NCI-H510A (cell line): ENCODE measurements at places on chromosomes 12 and 14.
A peak's percentile ranks its signal among the peaks of the same experiment; 100 is the strongest.

DNA sequence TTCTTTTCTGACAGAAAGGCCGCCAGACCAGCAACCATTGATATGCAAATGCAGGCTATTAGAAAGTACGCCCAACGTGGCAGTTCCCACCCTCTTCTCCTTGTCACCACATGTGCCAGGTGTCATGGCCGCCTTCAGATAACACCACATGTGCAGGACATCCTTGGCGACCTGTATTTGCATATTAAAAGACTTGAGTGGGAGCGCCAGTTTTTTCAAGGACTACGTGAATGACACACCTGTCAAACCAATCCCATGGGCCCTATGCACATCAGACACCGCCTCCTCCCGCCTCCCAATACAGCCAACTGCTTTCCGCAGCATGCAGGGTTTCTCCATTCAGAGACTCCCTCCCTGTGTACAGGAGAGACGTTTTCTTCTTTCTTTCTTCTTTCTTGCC is 318.6 kb upstream of the FAR2 start:
- DNase-seq: no peak

- DNase-seq: peak; percentile 46
Measured at GRCh38 chr12:95208678-95209077, 8.6 kb downstream of the FGD6 start.

- DNase-seq: no peak
Measured at GRCh38 chr14:40581264-40581663, 1025.4 kb upstream of the LRFN5 start.

GRCh38 chr12:14976658-14977057 is 3.8 kb downstream of the PDE6H start:
- no peak for DNase-seq

DNA sequence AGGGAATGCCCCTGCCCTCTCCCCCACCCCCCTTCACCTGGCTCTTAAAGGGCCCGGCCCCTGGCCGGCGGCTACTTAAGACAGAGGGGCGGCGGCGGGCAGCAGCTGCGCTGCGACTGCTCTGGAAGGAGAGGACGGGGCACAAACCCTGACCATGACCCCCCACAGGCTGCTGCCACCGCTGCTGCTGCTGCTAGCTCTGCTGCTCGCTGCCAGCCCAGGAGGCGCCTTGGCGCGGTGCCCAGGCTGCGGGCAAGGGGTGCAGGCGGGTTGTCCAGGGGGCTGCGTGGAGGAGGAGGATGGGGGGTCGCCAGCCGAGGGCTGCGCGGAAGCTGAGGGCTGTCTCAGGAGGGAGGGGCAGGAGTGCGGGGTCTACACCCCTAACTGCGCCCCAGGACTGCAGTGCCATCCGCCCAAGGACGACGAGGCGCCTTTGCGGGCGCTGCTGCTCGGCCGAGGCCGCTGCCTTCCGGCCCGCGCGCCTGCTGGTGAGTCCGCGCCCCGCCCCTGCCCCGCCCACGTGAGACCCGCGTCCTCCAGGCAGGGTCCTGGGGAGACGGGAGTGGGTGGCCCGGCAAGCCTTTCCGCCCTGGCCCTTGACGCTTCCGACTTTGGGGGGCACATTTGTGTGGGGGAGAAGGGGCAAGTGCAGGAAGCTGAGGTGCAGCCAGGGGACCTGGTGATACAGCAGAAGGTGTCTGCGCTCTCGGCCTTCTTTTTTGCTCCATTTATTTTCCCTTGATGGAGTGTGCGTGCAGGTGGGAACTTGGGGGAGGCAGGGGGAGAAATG is at the start of gene IGFBP6:
Gene IGFBP6, plus strand, starts transcription at position 104 of the 790 bp plus-strand sequence. Its CDS starts 51 bp downstream, at position 155.
- DNase-seq: peak; percentile 60

DNA sequence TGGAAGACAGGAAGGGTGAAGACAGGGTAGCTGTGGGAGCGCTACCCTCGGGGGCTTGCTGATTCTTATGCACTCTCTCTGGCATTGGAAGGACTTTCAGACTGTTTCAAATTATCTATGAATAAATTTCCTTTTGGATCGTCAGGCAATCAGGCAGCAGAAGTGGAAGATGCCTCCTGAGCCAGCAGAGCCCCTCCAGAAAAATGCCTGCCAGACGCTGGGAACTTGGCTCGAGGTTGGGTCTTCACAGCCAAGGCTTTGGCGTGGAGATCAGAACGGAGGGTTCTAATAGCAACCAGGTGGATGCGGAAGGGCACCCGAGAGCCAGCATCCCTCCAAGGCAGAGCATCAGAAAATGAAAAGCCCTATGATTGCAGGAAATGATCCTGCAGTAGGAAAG is 119.2 kb upstream of the RFLNA start:
- DNase-seq: no peak

- peak; percentile 63 for DNase-seq
Measured at GRCh38 chr14:96100161-96101064, 61.3 kb downstream of the C14orf132 start.

DNA sequence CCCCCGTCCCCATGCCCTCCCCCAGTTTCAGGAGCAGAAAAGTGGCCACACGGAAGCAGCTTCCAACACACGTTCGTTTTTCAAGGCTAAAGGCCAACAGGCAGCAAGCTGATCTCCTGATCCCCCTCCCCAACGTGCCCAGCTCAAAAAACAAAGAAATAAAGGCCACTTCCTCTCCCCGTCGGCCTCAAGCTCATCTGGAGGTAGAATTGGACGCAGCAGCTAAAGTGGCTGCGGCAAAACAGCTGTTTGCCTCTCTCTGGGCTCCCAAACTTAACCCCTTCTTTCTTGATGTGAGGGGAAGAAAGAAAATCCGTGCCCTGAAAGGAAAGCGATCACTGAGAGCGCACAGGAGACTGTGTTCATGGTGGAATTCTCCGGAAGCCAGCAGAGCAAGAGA is 66.3 kb downstream of the SCARB1 start:
- no peak for DNase-seq

DNA sequence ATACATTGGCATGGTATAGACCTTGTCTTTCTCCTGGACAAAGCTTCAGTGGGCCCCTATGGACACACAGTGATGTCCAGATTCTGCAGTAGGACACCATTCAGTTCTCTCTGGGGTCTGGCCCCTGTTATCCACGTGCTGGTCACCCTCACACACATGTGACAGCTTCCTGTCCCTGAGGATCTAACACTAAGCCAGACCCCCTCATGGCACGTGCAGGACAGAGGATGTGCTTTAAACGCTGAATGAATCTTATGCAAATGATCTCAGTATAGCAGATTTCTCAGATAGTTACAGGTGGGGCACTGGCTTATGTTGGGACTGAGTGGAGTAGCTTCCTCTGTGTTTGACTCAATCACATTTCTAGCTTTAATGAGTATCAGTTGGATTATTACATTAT is 33.7 kb downstream of the SLC24A4 start:
- no peak for DNase-seq

DNA sequence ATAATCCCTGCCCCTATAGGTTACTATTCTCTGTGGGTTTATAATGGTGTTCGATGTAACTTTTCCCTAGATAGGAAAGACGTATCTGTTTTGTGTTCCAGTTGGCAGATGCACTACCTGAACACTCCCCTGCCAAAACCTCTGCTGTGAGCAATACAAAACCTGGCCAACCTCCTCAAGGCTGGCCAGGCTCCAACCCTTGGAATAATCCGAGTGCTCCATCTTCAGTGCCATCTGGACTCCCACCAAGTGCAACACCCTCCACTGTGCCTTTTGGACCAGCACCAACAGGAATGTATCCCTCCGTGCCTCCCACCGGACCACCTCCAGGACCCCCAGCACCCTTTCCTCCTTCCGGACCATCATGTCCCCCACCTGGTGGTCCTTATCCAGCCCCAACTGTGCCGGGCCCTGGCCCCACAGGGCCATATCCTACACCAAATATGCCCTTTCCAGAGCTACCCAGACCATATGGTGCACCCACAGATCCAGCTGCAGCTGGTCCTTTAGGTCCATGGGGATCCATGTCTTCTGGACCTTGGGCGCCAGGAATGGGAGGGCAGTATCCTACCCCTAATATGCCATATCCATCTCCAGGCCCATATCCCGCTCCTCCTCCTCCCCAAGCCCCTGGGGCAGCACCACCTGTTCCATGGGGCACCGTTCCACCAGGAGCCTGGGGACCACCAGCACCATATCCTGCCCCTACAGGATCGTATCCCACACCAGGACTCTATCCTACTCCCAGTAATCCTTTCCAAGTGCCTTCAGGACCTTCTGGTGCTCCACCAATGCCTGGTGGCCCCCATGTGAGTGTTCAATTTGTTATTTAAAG is 11.3 kb downstream of the MAPK1IP1L start:
- no peak for DNase-seq

GRCh38 chr12:25583545-25583944 is 30.5 kb upstream of the LMNTD1 start:
- DNase-seq: no peak

GRCh38 chr12:64968989-64969819 is 144.8 kb downstream of the TBC1D30 start:
- DNase-seq: no peak

DNA sequence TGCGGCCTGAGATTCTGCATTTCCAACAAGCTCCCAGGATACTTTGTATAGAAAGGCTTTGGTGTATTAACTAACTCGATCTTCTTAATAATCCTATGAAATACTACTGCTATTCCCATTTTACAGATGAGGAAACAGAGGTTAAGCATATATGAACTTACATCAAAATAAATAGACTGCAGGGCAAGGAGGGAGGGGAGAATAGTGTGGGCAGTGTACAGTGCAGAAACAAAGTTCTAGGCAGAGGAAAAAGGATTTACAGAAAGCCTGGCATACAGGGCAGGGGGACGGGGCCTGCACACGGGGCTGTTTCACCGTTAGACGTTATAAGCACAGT is 19.0 kb downstream of the NINJ2 start:
- DNase-seq: no peak

GRCh38 chr12:16880864-16881285 is 274.9 kb upstream of the LMO3 start:
- DNase-seq: peak; percentile 32

DNA sequence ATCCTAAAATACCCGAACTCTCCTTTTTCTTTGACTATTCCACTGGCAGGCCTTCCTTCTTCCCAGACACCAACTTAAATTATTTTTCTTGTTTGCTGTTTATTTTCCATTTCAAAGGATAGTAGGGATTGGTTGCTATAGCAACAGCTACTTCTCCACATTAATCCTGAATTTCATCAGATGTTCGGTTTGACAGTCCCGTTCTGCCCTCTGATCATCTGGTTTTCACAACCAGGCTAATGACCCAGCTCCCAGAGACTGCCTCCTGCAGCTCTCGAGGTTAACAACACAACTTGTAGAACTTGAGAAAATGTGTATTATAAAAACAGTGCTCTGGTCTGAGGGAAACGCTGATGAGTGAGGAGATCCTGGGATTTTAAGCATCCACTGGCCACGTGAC is 45.5 kb downstream of the NUAK1 start:
- DNase-seq: no peak

DNA sequence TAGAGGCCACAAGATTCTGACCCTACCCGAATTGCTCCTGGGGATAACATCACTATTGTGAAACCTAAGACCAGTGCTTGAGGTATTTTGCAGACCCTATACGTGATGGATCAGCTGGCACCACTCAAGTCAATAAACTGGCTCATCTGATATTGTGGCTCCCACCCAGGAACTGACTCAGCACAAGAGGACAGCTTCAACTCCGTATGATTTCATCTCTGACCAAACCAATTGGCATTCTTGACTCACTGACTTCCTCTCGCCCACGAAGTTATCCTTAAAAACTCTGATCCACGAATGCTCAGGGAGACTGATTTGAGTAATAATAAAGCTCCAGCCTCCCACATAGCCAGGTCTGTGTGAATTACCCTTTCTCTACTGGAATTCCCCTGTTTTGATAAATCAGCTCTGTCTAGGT is 1036.1 kb upstream of the TMEM132C start:
- DNase-seq: no peak

GRCh38 chr12:27583057-27583797 is 59.2 kb downstream of the PPFIBP1 start:
- DNase-seq: no peak

DNA sequence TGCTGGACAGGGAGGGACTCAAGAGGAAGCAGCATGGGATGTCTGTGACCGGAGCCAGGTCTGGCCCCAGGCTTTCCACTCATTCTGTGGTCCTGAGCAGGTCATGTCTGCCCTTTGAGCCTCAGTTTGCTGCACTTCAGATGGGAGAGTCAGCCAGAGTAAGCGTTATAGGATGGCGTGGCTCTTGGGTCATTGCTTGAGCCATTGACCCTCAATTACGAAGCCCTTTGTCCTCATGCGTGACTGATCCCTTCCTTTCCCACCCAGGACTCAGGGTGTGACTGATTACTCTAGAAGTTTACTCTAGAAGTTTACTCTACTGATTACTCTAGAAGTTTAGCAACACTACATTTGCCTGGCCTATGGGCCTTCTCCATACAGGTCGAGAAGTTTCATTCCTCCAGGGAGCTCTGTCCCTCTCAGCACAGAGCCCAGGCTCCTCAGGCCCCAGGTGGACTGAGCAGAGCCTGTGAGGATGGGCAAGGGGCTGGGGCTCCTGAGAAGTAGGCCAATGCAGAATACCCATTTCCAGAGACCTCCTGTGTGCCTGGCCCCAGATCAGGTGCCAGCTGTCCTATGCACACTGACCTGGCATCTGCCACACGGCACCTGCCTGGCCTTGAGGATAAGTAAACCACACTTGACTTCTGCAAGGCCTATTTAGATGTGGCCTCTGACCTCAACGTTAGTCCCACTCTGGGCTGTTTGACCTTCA is 7.6 kb upstream of the IFI27 start:
- DNase-seq: no peak

DNA sequence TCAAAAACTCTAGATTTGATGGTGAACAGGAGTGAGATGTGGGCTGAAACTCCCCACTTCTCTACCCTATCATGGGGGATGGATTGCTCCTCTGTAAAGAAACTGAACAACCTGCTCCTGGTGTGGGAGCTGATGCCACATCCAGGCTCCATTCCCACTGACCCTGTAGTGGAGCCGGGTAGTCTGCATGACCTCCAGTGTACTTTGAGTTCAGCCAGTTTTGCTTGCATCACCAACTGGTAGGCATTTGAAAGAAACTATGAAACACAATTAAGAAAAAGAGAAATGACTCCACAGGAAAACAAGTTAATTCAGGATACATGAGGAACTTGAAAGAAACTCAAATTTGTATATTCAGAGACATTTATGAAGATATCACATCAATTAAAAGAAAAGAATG is 27.3 kb upstream of the EMP1 start:
- DNase-seq: no peak

- no peak for DNase-seq
Measured at GRCh38 chr12:86331457-86331856, 75.3 kb upstream of the MGAT4C start.
